CD4-positive, alpha-beta T cell treated with Interferon gamma for 1 hour (primary cell): ENCODE measurements at places on chromosomes 12 and 14.
A peak's percentile ranks its signal among the peaks of the same experiment; 100 is the strongest.

- DNase-seq: no peak
Observed at GRCh38 chr12:78248321-78248720, 417.6 kb downstream of the NAV3 start.

DNA sequence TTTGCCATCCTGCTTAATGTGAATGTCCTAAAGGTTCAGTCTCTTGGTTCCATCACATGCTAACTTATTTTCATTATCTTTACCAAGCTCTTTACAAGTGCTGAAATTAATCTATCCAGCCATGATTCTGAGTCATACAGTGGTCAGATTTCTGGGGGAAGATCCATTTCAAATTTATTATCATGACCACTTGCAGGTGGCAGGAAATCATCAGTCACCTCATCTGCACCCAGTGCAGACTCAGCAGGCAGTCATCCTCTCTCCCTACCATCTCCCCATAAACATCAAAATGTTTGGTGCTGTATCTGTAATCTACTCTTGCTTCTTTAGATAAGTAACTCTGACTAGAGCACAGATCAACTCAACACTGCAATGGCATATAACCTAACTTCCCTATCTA lies 23.5 kb downstream of the ATG14 start:
- no peak for DNase-seq

GRCh38 chr14:95155045-95155444 lies 2.3 kb downstream of the DICER1 start:
- no peak for DNase-seq

DNA sequence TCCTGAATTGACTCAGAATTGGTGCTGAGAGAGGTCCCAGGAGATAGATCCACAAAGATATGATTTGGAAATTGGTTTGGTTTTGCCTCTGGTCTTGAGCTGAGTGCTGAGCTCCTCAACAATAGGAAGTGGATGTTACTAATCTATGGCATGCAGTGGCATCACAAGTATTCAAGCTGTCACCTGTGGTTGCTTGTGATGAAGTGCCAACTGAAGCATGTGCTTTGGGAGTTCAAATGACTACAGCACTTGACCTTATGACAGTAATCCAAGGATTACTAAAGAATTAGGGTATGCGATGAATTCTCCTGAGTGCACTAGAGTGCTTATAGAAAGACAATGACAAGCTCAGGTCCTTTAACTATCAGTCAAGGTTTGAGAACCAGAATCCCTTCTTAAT lies 406.2 kb downstream of the NOVA1 start:
- no peak for DNase-seq

- DNase-seq: no peak
Observed at GRCh38 chr14:31251028-31251958, 43.7 kb upstream of the HECTD1 start.

- DNase-seq: no peak
Observed at GRCh38 chr12:132262256-132263060, 66.9 kb downstream of the GALNT9 start.

GRCh38 chr12:3139760-3140159 lies 62.6 kb downstream of the TSPAN9 start:
- no peak for DNase-seq

GRCh38 chr12:24815114-24815423 lies 133.8 kb downstream of the BCAT1 start:
- DNase-seq: no peak

GRCh38 chr14:34179727-34180126 lies 228.9 kb upstream of the EGLN3 start:
- no peak for DNase-seq

GRCh38 chr12:93234641-93235040 lies 143.1 kb upstream of the NUDT4 start:
- DNase-seq: no peak

DNA sequence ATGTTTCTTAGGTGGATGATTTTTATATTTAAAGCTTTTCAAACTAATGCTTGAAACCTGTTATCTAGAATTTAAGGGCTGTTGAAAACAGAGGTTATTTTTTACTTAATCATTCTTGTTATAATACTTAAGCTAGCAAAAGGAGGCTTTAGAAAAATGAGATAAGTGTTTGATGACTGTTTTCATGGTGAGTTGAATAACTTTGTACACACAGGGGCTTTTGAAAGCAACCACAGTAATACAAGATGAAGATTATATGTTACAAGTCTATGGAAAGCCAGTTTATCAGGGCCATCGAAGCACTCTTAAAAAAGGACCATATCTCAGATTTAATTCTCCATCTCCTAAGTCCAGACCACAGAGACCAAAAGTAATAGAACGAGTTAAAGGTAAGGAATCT lies 33.3 kb downstream of the KIAA0586 start:
- DNase-seq: no peak

DNA sequence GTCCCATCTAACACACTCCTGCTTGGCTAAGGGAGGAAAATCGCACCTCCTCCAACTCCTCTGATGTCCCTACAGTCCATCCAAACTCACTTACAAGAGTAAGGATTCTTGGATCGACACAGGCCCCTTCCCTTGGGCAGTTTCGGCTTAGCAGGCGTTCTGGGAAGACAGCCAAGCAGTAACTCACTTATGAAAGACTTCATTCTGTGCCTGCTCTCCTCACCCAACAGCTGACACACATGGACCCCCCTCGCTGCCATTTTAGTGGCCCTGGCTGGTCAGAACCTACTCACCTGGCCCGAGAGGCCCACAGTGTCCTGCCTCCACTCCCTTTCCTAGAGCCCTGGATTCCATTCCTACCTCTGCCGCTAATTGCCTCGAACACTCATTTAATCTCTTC lies 52.3 kb upstream of the BCL2L14 start:
- no peak for DNase-seq

GRCh38 chr12:14841761-14842160 lies 1.6 kb downstream of the ART4 start:
- DNase-seq: no peak

GRCh38 chr14:60506985-60507829 lies 1.7 kb upstream of the SIX6 start:
- DNase-seq: no peak

- no peak for DNase-seq
Observed at GRCh38 chr14:75060420-75060819, 3.4 kb downstream of the ACYP1 start.

GRCh38 chr14:88910386-88910785 lies 85.9 kb downstream of the TTC8 start:
- no peak for DNase-seq

- DNase-seq: no peak
Observed at GRCh38 chr12:118034429-118035189, 18.1 kb downstream of the RFC5 start.

DNA sequence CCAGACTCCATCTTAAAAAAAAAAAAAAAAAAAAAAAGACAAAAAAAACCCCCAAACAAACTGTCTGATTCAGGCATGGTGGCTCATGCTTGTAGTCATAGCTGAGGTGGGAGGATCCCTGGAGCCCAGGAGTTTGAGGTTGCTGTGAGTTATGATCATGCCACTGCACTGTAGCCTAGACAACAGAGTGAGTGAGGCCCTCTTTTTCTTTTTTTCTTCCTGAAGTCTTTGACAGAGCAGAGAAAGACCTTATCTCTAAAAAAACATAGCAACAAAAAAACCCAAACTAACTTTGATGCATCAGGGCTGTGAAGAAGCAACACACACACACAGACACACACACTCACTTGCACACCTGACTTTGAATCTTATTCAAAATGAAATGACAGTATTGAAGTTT lies 7.7 kb upstream of the AMN1 start:
- peak; percentile 84 for DNase-seq

DNA sequence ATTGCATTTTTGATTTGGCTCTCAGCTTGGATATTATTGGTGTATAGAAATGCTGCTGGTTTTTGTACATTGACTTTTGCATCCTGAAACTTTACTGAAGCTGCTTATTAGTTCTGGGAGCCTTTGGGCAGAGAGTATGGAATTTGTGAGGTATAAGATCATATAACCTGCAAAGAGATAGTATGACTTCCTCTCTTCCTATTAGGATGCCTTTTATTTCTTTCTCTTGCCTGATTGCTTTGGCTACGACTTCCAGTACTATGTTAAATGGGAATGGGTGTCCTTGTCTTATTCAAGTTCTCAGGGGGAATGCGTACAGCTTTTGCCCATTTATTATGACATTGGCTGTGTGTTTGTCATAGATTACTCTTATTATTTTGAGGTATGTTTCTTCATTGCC lies 23.5 kb downstream of the SCFD1 start:
- DNase-seq: no peak

DNA sequence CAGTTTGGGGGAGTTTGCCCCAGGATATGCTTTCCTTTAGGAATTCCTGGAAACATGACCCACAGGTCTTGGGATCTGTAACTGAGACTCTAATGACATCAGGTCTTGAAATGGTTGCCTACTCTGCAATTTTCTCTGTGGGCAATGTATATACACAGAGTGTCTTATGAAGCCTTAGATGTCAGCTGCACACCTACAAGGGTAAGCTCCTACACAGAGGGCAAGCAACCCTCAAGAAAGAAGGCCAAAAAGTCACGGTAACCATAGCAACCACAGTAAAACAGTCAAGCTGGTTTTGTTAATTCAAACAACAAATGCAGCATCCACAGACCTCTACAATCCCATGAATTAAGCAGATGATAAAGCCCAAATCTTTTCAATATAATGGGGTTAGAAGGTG lies 293.0 kb downstream of the SSPN start:
- no peak for DNase-seq

GRCh38 chr14:59691266-59691665 lies 114.7 kb upstream of the CCDC175 start:
- no peak for DNase-seq

GRCh38 chr14:104461676-104462449 lies 117.7 kb upstream of the C14orf180 start:
- DNase-seq: no peak

GRCh38 chr14:60212503-60213371 lies 36.3 kb upstream of the PPM1A start:
- no peak for DNase-seq

GRCh38 chr12:108722463-108722862 lies 8.9 kb downstream of the CORO1C start:
- no peak for DNase-seq

- no peak for DNase-seq
Observed at GRCh38 chr12:510071-510825, 50.5 kb downstream of the B4GALNT3 start.

- DNase-seq: no peak
Observed at GRCh38 chr12:118685983-118686607, 295.2 kb upstream of the SRRM4 start.

DNA sequence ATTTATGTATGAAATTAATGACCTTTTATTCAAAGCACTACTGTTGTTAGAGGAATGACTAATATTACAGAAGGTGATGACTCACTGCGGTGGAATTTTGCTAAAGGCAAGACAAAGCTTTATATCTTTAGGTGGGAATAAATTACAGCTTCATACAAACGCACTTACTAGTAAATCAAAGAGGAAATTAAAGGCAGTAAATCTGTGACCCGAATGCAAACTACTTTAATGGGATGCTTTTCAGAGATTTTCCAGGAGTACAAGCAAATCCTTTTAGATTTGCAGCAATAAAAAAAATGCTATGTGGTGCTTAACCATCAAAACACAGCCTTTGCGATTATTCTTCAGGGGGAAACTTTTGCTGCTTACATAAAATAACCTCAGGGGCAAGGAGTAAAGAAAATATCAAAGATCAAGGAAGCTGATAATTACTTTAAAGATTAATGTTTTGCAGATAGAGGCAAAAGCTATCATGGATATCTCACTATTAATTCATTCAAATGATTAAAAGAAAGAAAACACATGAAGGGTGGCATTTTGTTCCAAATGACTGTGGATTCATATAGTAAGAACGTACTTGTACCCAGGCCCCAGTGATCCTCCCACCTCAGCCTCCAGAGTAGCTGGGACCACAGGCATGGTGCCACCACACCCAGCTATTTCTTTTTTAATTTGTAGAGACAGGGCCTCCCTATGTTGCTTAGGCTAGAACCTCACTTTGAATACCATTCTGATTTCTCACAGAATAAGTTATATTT lies 98.9 kb downstream of the DENND5B start:
- no peak for DNase-seq

- DNase-seq: no peak
Observed at GRCh38 chr14:68949601-68949965, 29.5 kb downstream of the ACTN1 start.

- no peak for DNase-seq
Observed at GRCh38 chr14:102499401-102500157, 10.0 kb downstream of the ANKRD9 start.

DNA sequence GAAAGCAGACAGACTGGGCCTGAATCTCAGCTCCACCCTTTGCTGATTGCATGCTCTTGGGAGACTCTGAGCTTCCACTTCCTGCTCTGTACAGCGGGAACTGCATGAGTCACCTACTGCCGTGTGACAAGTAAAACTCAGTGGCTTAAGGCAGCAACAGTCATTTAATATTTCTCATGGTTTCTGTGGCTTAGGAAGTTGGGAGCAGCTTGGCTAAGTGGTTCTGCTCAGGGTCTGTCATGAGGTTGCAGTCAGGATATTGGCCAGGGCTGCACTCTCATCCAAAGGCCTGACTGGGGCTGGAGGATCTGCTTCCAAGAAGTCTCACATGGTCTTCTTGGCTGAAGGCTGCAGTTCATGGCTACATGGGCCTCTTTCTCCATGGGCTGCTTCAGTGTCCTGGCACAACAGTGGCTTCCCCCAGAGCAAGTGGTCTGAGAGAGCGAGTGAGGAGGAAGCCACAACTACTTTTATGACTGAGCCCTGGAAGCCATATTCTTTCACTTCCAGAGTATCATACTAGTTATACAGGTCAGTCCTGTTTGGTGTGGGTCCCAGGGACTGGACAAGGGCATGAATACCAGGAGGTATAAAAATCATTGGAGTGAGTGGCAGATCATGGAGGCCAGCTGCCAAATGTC lies 49.7 kb downstream of the FAM222A start:
- peak; percentile 34 for DNase-seq

DNA sequence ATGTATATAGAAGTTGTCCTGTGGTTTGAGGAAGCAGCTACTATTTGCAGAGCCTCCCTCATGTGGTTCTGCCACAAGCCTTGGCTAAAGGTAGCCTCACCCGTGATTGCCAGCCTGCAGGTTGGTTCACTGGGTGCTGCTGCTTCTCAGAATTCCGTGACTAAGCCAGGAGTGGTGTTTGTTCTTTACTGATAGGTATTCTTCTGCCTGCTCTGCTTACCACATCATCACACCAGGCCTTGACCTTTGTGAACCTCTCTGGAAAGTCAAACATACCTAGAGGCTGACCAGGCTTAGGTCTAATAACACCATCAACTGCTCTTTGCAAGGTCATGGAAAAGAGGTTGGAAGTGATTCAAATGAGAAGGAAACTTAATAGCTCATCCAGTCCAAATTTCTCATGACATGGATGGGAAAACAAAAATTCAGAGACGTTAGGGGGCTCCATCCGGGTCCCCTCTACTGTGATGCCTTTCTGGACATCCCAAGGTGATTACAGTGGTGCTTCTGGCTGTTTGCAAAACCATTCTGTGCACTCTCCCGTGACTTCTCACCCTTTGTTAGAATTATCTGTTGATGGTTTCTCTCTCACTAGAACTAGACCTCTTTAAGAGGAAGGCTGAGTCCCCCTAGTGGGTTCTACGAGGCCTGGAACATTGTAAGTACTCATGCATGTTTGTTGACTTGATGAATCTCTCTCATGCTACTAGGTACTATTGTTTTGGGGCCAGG lies 8.5 kb upstream of the SOCS2 start:
- no peak for DNase-seq

- DNase-seq: no peak
Observed at GRCh38 chr12:104314242-104314614, 10.7 kb downstream of the EID3 start.

GRCh38 chr12:103821773-103822172 lies 19.3 kb downstream of the NT5DC3 start:
- DNase-seq: no peak

GRCh38 chr14:104705340-104706047 lies 16.1 kb downstream of the INF2 start:
- no peak for DNase-seq
